Activated T-helper 1 cell treated with anti-CD3 and anti-CD28 coated beads, Interleukin-2, amount 50 U/mL, for 16 hours (primary cell): ENCODE measurements at places on chromosomes 6 and 20.

DNA sequence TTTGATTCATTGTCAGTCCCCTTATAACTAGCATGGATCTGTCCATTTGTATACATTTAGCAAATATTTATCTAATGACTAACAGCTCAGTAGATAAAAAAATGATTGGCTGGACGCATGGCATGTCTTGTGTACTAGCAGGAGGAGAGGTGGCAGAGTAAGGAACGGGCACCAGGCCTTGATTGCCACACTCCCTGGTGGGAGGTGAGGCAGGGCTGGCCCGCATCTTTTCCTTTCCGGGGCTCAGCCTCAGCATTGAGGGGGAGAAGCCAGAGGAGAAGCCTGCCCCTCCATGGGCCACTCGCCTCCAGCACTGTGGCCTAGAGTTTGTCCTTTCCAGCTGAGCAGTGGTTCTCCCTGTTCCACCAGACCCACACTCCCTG is 84.9 kb upstream of the TMEM181 start:
- no peak for DNase-seq

GRCh38 chr6:148998704-148999103 is 251.9 kb downstream of the UST start:
- DNase-seq = no peak

DNA sequence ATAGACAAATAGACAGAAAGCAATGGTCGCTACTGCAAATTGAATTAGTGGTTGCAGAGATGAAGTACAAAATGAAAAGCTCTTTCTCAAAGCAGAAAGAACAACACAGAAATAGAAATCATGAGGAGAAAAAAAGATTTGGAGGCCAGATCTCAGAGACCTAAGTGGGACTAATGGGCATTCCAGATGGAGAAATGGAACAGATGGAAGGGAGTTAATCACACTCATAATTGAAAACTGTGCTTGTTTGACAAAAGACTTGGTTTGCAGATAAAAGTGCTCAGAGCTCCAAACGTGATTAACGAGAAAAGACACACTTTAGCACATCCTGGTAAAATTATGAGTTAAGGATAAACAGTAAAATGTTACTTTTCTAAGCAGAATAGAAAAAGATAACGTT is 58.1 kb upstream of the SNRPB2 start:
- DNase-seq = no peak

DNA sequence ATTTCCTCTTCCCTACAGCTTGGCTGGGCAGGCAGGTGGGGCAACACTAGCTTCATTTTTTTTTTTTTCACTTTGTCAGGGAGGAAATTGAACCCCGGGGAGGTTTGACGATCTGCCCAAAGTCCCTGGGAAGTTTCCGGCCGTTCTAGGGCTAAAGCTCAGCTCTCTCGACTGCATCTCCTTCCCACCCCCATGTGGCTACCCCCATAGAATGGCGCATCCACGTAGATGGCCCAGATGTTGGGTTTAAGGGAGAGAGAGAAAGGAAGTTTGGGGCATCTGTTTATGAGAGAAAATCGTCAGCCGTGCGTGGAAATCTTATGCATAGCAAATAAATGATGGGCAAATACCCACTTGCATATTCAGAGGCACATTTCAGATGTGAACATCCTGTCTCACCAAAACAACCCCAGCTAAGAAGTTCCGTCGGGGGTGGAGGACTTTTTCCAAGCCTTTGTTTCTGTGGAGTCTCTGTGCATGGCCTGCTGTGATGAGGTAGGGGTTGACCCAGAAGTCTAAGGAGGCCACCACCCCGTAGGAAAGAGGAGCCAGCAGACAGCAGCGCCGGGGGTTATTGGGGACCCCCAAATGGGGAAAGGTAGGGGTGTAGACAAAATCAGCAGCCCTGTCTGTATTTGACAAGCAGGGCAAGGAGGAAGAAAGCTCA is 40.5 kb upstream of the ZNF831 start:
- DNase-seq = no peak

DNA sequence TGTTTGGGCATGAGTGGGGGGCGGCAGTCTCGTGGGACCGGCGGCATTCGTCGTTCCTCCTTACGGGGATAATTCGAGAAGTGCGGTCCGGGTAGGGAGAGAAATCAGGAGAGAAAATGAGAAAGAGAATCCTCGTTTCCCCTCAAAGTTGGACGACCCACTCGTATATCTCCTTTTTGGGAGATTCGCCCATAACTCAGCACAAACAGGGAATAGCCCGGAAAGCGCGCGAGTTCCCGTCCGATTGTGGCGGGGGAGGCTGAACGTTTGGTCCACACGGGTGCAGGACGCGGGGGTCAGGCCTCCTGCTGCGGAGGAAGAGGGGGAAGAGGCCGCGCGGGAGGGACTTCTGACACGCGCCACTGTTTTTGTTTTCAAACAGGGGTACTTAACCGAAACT is 42.4 kb downstream of the POPDC3 start:
- DNase-seq = no peak

- no peak for DNase-seq
These were observed 18.8 kb downstream of the SYNDIG1 start for GRCh38 chr20:24488064-24488799.
